ENCODE measurements at places on chromosomes 7 and 10. TPM values are rescaled to one million over a fixed set of nuclear protein-coding genes. Genes with fewer than 3 reads are reported as not detected.

DNA sequence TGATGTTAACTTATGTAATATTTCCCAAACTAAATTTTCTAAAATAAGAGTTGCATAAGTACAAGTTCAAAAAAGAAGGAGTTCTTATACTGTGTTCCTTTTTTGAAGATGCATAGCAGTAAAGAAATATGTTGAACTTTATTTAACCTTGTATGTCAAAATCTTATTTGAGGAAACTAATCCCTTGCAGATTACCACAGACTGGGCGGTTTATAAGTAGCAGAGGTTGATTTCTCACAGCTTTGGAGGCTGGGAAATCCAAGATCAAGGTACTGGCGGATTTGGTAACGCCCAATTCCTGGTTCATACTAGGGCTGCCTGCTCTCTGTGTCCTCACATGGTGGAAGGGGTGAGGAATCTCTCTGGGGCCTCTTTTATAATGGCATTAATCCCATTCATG, 68.5 kb downstream of the GNAT3 start:
- no peak for DNase-seq

DNA sequence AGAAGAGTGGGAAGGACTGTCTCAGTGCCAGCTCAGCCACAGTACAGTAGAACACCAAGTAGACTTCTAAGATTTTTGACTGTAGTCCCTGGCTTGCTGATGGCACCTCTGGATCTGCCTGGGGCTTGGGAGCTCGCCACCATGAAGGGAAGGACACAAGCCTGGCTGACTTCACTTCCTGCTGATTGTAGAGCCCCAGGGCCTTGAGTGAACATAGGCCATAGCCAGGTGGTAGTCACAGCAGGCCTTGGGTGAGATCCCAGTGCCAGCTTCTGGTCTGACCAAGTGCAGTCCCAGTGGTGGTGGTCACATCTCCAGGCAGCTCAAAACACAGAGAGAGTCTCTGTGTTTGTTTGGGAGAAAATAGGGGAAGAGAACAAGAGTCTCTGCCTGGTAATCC, 57.6 kb upstream of the HBP1 start:
- no peak for DNase-seq

- no peak for DNase-seq
Observed at GRCh38 chr10:110805292-110805691, 66.4 kb upstream of the PDCD4 start.

- DNase-seq = no peak
Observed at GRCh38 chr7:40306596-40306995, 171.8 kb downstream of the SUGCT start.

GRCh38 chr7:93877742-93878141, 12.8 kb downstream of the TFPI2 start:
- DNase-seq = no peak

DNA sequence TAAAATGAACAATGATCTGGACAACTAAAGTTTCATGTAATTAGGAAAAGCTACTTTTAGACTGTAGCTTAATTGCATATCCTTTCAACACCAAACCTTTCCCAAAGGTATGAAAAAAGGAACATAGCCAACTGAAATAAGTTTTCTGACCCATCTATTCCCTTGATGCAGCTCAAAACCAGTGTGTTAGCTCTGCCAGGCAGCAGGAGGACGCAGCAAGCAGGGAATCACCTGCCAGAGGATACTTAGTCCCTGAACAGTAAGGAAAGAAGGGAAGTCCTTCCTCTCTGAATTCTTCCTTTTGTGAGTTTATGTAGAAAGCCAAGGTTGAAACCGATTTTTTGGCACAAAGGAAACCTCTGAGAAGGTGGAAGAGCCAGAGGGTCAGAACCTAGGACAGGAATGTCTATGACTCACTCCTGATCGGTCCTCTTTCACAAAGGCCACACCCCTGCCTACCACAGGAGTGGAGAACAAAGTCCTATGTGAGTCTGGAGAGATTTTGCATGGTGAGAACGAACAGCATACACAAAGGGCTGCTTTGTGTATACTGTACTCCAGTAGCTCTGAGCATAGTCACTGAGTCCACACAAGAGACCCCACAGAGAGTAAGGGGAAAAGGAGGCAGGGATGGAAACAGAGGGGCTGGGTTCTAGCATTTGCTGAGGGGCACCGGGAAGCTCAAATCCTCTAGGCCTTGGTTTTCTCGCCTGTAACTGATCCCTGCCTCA, 68.8 kb upstream of the GSDME start:
- no peak for DNase-seq

- DNase-seq = no peak
Observed at GRCh38 chr10:97826892-97827291, 22.8 kb upstream of the GOLGA7B start.

DNA sequence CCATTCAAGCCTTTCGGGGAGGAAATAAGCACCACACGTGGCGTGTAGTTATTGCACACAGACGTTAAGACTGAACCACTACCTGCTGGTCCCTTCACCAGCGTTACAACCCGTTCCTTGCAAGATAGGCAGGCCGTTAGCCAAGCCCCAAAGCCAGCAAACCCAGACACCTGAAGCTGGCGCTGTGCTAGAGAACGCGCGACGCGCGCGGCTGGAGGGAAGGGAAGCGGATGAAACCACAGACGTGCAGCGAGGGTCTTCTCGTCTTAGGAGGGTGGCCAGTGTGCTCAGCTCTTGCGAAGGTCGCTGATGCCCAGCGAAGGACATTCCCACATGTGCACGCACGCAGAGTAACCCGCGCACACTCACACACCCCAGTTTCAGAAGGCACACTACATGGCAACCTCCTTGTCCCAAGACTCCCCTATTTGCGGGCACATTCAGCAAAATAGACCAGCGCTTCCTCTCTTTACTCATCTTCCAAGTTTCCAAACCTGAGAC, 980 bp downstream of the TMEM26 start:
- DNase-seq = no peak

GRCh38 chr10:31399171-31399570, 80.2 kb downstream of the ZEB1 start:
- no peak for DNase-seq

- DNase-seq = no peak
Observed at GRCh38 chr7:126079581-126079980, 1150.0 kb upstream of the POT1 start.

DNA sequence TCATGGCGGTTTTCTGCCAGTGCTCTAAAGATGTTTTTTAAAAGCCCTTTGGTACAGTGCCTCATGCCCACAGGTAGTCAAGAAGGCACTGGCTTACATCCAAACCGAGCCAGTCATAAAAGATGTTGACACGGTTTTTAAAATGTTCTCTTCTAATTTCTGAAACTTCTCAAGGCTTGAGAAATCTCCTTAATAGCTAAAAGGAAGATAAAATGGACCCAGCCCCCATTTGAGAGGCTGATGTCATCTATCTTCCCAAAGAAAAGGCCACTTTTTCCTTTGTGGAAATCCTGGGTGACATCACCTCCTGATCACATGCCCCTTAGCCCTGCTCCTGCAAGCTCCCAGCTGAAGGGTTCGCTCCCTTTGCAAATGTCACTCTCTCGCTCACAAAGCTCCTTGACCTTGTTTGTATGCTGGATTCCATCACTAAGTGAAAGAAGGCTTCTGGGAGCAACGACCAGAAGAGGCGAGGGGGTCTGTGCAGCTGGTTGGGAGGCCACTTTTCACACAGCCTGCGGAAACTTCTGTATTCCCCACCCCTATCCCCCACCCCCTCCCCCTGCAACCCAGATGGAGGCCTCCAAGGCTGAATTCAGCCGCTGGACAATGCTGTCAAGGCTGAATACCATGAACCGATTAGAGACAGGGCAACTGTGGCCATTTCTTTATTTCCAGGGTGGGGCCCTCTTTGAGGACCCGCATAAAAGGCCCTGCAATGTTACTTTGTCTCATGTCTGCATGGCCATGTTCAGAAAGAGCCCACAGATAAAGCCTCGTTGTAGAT, 122.8 kb downstream of the CUBN start:
- no peak for DNase-seq

- DNase-seq = no peak
Observed at GRCh38 chr7:41003611-41003940, 699.3 kb downstream of the INHBA start.

GRCh38 chr10:2529945-2530344, 537.4 kb upstream of the PFKP start:
- no peak for DNase-seq

The SPRN gene
- total RNA-seq = not detected

The NFE2L3 gene
- 2.7 TPM for total RNA-seq

The ZPBP gene
- total RNA-seq = not detected

The TCAF2 gene
- 0.87 TPM for total RNA-seq

The CALML3 gene
- not detected for total RNA-seq

The COG5 gene
- total RNA-seq = 51.6 TPM

The NPSR1 gene
- total RNA-seq = not detected

The WNT8B gene
- total RNA-seq = not detected

The SORCS1 gene
- total RNA-seq = 0.16 TPM

The ZNF438 gene
- total RNA-seq = 9.4 TPM

The NET1 gene
- total RNA-seq = 164 TPM
